NCI-H1105 (cell line): ENCODE measurements at places on chromosomes 12 and 14.

GRCh38 chr14:77682158-77682553, 25.7 kb downstream of the ALKBH1 start:
- no peak for DNase-seq

GRCh38 chr14:96037891-96038557, 1.1 kb upstream of the C14orf132 start:
- no peak for DNase-seq

DNA sequence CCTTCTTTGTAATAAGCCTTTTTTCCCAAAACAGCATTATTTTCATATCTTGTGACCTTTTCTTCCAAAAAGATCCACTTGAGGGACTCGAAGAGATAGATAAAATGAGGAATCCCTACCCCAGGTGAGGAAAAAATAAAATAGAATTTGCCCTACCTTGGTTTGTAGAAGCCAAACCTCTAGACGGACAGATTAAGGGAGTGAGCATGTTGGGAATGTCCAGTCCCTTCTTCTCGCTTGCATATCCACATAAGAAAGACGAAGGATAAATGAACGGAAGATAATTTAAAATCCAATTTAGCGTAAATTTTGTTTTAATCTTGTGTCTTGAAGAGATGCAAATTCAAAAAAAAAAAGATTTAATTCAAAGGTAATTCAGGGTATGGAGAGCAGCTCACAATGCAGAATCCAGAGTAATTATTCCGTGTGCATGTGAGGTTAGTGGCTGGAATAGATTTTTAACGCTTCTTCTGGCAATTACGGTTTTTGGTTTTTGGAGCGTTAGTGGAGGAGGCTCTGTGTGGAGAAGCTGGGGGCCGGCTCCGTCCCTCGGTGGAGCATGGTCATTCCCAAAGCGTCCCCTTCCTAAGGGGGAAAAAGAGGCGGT, 1.5 kb downstream of the GRIN2B start:
- DNase-seq, result no peak

- no peak for DNase-seq
Observed at GRCh38 chr14:88191605-88192004, 131.5 kb downstream of the KCNK10 start.

DNA sequence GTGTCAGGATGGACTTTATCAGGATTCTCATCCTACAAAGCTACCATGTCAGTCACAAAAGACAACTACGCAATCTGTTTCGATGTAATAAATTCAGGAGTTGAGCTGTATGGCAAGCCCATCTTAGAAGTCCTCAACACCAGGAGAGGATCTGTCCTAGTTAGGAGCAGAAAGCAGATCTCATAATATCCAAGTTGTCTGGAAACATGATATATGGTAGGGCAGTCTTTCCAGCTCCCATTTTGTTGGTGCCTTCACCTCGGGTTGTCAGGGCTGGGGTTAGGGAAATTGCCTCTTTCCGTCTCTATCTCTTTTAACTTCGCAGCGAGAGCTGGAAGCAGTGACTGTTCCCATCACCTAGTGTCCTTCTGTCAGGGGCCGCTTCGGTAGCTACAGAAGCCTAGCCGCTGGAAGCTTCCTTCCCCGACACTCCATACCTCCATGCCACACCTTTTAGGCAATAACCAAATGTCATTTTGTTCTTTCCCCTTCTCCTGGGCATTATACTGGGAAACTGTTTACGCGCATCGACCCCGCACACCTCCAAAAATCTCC, 1.4 kb downstream of the NIN start:
- DNase-seq, result no peak

- no peak for DNase-seq
Observed at GRCh38 chr12:18368594-18368993, 107.3 kb downstream of the PIK3C2G start.

- peak; percentile 88 for DNase-seq
Observed at GRCh38 chr14:89040460-89041256, 216.2 kb downstream of the TTC8 start.

DNA sequence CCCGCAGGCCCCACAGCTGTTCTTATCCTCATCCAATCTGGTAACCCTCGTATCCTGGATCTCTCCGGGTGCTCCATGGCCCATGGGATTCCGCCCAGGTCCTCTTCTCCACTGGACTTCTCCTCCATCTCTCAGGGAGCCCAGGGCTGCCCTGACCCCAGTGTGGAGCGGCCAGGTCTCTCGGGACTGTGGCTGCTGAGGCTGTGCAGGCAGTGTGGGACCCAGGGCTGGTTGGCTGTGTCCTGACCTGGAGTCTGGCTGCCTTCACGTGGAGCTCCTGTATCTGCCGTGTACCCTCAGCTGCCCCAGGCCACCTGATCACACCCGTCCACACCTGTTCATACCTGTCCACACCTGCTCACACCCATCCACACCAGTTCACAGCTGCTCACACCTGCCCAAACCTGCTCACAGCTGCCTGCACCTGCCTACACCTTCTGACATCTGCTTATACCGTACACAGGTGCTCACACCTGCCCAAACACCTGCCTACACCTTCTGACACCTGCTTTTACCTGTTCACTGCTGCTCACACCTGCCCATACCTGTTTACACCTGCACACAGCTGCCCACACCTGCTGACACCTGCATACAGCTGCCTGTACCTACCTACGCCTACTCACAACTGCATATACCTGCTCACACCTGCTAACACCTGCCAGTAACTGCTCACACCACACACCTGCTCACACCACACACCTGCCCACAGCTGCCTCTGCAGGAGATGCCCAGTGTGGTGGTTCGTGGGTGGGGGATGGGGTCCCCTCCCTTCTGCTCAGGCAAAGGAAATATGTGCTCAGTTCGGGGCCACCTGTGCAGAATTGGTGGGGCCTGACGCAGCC, 92.2 kb downstream of the GALNT9 start:
- DNase-seq, result no peak

DNA sequence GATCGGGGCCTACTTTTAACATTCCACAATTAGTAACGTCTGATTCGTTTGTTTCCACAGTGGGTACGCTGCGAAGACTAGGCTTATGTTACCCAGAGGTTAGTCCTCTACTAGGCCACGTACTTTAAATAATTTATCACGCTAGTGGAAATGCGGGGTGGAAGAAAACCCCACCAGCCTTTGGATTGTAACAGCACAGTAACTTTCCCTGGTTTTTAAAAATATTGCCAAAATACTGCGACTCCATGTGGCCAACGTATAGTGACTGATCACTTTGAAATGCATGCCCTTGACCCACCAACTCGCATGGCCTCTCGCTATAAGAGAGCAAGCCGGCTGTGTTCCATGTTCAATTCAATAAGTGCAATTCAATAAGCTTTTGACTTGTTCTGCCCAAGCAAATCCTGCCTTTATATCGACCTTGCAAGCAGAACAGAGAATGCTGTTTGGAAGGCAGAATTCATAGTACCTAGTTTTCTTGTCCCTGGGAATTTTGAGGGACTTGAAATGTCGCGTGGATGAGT, 882 bp upstream of the GTF2A1 start:
- no peak for DNase-seq

GRCh38 chr12:2298556-2299200, 245.9 kb downstream of the CACNA1C start:
- no peak for DNase-seq
